NCI-H1105 (cell line): ENCODE measurements at places on chromosomes 7 and 10.

DNA sequence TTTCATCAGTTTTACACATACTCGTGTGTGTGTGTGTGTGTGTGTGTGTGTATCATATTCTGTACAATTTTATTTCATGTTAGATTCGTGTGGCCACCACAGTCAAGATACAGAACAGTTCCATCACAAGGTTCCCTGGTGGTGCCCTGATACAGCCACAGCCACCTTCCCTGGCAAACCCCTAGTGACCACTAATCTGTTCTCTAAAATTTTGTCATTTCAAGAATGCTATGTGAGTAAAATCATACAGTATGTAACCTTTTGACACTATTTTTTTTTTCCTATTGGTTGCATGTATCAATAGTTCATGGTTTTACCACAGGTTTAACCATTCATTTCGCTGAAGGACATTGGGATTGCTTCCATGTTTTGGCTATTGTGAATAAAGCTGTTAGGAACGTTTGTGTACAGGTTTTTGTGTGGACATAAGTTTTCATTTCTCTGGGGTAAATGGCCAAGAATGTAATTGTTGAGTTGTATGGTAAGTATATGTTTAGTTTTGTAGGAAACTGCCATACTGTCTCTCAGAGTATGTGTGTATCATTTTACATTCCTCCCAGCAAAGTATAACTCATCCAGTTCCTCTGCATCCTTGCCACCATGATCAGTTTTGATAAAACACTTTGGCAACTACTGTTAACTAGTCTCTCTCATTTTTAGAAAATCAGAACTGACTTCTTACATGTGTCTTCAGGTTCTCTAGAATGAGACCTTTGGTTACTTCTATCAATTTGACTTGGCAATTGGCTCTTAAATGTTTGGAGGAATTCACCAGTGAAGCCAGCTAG, 20.6 kb downstream of the KLHDC10 start:
- DNase-seq: no peak

- no peak for DNase-seq
Observed at GRCh38 chr7:80136261-80137055, 1.8 kb downstream of the GNAI1 start.

DNA sequence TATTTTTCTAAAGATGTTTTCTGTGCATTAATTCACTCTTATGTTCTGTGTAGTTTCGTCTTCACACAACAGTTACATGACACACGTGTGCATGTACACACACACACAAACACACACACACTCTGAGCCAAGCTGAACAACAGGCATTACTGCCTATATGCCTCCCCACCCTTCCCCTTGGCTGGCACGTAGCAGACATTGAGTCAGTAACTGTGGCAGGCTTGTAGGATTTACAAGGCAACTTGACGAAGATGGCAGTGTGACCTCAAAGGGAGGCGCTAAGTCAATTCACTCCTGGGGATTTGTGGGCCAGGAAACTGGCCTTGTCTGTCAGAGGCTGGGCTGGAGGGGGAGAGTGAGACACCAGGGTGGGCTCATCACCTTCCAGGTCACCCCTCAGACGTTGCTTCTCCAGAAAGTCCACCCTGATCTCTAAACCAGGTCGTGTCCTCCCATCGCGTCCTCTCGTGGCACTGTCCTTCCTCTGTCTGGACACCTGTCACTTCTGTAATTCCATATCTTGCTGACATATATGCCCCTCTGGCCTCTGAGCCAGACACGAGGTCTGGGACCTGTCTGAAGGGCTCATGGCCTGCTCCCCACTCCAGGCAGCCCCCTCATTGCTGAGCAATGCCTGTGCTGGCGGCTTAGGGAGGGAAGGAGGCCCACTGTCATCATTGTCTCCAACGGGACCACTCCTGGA, 41.1 kb upstream of the INPP5A start:
- DNase-seq: no peak

DNA sequence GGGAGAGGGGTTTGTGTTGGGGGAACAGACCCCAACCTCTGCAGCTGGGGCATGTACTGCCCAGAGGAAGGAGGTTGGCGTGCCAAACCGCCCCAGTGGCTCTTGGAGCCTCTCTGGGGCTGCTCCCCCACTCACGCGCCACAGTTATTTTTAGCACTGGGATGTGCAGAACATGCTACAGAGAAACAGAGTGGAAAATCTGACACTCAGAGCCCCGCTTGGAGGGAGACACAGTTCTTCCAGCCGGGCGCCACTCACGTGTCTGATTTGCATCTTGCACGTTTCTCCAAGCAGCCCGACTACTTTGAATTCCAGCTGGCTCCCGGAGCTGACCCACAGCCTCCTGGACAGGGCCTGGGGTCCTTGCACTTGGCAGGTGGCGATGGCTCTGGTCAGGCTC, 182.0 kb downstream of the RPS24 start:
- DNase-seq: no peak

DNA sequence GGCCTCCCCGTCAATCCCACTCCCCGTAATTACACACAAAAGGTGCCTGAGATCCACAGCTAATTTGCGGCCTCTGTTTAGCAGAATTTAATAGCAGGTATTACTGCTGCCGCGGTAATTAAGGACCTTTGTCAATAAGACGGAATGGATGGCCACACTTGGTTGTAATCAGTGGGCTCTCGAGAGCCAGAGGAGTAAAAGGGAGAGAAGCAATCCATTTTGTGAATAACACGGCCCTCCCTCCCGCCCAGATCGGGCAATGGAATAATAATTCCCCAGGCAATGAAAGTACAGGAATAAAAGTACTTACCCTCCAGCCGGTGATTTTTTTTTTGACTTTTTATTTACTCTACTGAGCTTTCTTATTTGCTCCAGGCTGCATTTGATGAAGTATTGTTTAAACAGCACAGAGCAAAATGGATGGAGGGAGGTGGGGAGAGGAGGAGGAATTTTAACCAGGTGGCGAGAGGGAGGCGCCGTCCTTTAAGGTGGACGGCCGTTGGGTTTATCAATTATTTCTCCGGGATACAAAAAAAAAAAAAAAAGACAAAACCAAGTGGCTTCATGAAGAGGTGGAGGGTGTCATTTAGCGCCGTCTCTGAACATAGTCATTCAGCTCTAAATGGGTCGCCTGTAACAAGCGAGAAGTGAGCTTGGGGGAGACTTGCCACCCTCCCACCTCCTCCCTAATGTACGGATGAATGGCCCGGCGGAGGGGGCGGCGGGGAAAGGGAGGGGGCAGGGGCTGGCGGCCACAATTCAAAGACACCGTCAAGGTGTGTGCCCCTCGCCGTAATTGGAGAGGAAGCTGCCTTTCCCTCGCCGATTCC, 120.3 kb downstream of the BUB3 start:
- peak; percentile 70 for DNase-seq

DNA sequence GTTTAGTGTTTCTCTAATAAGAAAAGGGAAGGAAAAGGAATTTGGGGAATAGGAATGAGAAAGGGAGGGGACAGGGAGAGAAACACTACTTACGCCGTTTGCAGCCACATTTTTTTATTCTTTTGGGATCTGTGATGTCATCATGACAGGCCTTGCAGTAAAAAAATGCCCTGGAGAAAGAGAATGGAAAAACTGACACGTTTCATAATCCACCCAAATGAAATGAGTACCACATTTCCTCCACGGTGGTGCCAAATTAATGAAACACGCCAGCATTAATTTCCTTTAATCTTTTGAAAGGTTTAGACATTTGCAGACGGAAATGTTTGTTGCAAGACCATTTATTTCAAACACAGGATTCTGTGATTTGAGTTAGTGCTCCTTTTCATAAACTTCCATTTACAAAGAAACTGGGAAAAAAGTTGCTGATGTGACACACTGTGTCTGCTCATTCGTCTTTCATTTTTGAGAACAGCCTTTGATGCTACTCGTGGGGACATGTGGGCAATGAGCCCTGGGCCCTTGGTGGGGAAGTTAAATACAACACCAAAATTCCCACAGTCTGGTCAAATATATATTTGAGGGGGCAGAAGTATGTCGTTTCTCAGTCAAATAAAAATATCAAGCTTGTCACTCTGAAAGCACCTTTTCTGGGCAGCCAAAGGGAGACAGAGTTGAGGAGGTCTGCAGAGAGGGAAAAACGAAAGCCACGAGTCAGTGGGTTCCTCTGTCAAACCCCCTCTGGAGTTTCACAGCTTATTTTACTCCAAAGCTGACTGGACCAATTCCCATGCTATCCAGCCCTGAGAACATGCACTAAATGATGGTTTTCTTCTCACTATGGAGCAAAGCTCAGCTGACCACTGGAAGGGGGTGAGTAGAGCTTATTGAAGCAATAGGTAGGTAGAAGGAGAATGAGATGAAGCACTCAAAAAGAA, 625.5 kb downstream of the KCNMA1 start:
- no peak for DNase-seq

- no peak for DNase-seq
Observed at GRCh38 chr7:132972745-132973144, 109.1 kb downstream of the CHCHD3 start.

DNA sequence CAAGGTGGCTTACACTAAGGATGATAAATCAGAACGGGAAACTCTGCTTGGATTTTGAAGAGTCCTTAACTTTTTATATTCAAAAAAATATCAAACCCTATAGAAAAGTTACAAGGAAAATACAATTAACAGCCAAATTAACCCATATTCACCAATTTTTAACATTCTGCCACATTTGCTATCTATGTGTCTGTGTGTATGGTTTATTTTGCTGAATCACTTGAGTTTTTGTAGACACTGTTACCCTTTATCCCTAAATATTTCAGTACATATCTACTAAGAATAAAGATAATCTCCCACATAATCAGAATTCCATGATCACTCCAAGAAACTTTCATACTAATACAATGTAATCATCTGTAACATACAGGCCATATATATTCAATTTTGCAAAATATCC, 1.2 kb upstream of the SRPK2 start:
- no peak for DNase-seq

DNA sequence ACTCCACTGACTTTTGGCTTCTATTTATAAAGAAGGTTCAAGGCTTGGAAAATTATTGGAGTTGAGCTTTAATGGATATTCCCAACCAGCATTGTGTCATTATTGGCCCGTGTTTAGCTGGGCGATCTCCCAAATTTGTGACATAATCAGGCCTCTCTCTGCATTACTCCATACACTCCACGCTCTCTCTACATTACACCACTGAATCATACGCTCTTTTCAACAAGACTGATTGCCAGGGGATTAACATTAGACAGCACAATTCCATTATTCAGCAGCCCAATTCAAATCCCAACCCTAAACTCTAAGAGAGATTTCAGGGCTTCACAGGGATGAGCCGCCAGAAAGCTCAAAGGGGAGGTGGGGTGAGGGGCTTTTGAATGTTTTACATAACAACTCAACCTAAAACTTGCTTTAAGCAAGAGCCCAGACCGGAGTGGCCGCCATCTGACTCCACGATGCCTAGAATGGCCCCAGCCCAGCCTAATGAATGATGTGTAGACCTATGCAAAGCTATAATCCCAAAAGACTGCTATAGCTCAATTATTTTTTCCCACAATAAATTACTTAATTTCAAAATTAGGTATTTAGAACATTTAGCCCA, 61.8 kb downstream of the FGFR2 start:
- DNase-seq: no peak

GRCh38 chr10:69146759-69147158, 22.8 kb downstream of the VPS26A start:
- no peak for DNase-seq

DNA sequence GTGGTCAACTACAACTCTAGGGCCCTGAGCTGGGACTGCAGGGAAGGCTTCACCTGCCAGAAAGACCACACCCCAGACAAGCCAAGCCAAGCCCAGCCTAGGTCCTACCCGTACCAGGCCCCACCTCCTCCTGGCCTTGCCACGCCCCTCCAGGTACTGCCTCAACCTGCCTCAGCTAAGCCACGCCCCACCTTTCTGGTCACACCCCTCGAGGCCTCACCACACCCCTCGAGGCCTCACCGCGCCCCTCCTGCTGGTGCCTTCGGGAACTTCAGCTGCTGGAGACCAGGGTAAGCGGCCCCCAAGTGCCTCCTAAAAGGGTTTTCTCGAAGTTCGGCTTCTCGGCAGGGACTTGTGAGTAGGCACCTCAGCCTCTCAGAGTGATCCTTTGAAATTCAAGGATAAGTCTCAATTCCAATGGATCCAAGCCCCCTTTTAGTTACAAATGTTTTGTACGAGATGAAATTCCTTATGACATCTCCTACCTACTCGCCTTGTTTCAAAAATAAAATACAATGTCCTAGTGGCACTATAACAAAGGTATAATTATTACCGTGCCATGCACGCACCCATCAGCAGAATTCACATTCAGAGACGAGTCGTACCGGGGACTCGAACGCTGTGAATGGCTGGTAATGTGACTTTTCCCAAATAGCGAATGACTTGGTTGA, 171.2 kb downstream of the ARHGAP21 start:
- no peak for DNase-seq

GRCh38 chr10:101032637-101033224, 1.7 kb downstream of the SFXN3 start:
- DNase-seq: no peak

DNA sequence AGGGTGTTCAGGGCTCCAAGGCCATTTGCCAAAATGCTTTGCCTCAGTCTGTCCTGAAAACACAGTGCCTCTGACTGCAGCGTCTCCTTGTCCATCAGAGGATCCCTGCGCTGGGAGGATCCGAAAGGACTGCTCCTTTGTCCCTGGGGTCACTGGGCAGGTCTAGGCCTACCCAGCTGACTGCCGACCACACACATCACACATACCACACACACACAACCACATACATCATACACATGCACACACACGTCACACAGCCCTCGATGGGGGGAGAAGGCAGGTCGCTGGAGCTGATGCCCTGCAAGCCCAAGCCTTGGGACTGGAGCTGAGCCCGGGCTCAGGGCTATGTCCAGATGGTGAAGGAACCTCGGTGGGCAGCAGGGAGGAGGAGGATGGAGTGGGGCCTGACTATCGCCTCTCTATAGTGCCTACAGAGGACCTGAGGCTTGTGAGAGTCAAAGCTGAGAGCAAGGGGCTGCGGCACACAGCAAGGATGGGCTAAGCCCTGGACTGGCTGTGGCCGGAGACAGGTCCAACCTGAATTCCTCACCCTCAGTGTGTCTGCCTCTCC, 29.1 kb downstream of the GPRIN2 start:
- DNase-seq: no peak

DNA sequence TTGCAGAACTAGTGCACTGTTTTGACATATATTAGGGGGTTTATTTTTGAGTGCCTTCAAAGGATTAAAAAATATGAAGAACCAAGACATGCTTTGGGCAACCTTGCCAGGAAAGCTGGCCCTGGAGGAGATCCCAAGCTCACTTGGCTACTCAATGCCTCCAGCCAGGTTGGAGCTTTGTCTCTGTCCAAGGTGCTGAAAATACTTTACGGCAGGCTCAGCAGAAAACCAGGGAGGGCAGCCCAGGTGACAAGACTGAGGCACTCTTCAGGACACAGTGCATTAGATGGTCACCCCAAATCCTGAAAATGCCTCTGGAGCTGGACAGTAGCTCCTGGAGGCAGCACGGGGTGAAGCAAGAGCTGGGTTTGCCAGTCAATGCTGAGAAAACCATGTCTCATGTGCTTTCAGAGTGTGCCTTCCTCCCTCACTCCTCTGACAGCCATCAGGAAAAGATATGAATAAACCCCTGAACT, 5.8 kb upstream of the KCNH2 start:
- no peak for DNase-seq

- no peak for DNase-seq
Observed at GRCh38 chr10:127993056-127993690, 86.3 kb downstream of the PTPRE start.
